ENCODE measurements at places on chromosomes 13 and 19.

DNA sequence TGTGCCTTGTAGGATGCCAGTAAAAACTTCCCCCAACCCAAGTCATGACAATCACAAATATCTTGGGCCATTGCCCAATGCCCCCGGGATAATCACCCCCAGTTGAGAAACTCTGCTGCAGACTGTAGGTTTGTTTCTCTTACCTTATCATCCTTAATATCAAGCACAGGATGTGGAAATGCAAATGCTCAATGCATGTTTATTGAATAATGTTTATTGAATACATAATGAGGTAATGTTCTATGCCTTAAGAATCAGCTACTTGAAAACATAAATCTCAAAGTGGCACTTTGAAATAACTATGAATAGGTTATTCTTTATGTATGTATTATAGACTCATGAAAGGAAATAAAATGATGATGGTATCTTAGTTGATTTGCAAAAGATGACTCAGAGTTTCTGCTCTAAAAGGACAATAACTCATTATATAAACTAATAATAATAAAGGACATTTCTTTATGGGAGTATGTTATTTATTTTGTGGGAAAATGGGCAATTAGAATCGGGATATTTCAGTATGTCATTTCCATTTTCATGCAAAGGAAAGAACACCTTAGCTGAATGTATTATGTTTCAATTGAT, 414.2 kb downstream of the EFNB2 start:
- DNase-seq, result no peak

DNA sequence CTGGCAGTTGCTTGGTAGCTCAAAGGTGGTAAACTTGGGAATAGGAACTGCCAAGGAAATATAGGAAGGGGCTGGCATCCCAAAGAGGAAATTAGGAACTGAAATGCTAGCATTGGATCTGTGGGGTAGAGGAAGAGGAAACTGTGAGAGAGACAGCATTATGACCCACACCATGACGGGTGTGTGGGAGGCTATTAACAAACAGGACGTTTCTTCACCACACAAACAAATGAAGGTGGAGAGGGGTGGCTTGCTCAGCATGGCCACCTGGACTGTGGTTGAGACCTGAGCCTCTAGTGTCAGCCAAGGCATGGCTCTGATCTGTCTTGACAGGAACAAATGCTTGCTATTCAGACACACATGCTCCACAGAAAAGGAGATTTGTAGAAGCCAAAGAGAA, 178.2 kb downstream of the B3GLCT start:
- DNase-seq, result no peak

DNA sequence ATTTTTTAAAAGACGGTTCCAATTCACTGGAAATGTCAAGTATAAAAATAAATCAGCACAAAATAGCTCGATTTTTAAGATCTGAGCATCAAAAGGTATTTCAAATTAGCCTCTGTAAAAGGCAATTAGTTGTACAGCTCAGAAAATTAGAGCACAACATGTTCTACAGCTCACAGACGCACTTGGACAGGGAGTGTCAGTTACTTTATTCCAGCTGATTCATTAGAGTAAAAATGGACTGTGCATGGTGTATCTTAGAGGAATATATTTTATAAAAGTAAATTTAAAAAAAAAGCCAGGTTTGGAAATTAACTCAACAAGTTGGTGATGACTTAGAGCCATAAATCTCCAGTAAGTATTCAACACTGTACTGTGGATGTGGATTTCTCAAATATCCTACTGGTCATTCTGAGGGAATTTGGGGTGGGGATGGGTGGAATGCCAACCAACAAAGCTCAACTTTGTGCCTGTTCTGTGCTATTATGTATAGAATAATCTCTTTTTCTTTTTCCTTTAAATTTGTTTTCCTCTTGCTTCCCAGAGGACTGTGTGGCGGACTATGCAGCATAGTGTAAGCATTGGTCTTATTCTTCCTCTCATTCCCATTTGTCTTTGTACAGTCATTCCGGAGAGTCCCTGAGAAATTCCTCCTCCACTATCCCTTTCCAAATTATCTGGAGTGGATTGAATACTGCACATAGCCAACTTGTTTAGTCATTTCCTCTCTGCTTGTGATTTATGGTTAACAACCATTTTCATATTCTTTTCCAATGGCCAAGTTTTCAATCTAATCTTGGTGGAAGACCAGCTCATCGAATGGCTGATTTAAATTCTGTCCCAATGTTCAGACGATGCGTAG, 169.3 kb downstream of the DCT start:
- no peak for DNase-seq

- DNase-seq, result no peak
Measured at GRCh38 chr13:111636804-111637203, 316.4 kb downstream of the TEX29 start.

- no peak for DNase-seq
Measured at GRCh38 chr13:40406405-40407120, 259.9 kb downstream of the FOXO1 start.

- no peak for DNase-seq
Measured at GRCh38 chr13:41312176-41312500, 1.1 kb downstream of the NAA16 start.

- DNase-seq, result no peak
Measured at GRCh38 chr13:100361504-100361903, 227.1 kb downstream of the GGACT start.

- DNase-seq, result no peak
Measured at GRCh38 chr13:106369858-106370257, 165.6 kb downstream of the EFNB2 start.

GRCh38 chr19:5078182-5078581, 109.3 kb downstream of the KDM4B start:
- DNase-seq, result peak; percentile 74

- DNase-seq, result peak; percentile 90
Measured at GRCh38 chr19:29671393-29672160, 6.3 kb downstream of the PLEKHF1 start.

- DNase-seq, result no peak
Measured at GRCh38 chr13:109687559-109688448, 98.6 kb downstream of the IRS2 start.

DNA sequence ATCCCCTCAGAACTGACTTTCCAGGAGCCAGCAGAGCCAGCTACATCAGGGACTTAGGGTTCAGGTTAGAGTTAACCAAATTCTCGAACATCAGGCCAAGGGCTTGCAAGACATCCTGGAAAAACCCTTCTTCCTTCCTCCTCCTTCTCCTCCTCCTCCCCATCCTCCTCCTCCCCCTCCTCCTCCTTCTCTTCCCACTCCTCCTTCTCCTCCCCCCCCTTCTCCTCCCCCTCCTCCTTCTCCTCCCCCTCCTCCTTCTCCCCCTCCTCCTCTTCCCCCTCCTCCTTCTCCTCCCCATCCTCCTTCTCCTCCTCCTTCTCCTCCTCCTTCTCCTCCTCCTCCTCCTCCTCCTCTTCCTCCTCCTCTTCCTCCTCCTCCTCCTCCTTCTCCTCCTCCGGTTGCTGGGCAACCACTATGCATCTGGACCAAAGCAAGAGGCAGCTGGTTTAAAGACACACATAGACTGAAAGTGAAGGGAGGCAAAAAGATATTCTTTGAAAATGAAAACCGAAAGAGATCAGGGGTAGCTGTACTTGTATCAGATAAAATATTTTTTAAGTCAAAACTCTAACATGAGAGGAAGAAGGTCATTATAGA, 5.9 kb upstream of the CCL25 start:
- DNase-seq, result no peak

GRCh38 chr13:30998136-30999088, 66.0 kb downstream of the TEX26 start:
- no peak for DNase-seq

GRCh38 chr19:1429750-1430149, 8.4 kb upstream of the RPS15 start:
- no peak for DNase-seq

DNA sequence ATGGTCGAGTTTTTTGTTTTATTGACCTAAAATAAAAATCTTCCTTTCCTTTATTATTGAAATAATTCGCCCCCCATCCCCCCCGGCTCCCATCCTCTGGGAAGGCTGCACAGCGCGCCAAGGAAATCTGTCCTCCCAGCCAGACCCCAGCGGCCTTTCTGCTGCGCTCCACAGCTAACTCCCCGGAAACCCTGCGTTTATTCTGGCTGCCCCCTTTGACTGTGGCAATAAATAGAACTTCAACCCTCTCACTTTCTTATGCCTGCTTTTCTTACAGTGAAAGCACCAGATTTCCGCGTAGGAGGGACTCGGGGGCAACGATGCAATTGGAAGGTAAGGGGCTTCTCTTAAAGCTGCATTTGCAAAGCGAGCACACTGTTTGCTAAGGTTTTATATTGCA, 9.7 kb upstream of the C19orf12 start:
- no peak for DNase-seq

DNA sequence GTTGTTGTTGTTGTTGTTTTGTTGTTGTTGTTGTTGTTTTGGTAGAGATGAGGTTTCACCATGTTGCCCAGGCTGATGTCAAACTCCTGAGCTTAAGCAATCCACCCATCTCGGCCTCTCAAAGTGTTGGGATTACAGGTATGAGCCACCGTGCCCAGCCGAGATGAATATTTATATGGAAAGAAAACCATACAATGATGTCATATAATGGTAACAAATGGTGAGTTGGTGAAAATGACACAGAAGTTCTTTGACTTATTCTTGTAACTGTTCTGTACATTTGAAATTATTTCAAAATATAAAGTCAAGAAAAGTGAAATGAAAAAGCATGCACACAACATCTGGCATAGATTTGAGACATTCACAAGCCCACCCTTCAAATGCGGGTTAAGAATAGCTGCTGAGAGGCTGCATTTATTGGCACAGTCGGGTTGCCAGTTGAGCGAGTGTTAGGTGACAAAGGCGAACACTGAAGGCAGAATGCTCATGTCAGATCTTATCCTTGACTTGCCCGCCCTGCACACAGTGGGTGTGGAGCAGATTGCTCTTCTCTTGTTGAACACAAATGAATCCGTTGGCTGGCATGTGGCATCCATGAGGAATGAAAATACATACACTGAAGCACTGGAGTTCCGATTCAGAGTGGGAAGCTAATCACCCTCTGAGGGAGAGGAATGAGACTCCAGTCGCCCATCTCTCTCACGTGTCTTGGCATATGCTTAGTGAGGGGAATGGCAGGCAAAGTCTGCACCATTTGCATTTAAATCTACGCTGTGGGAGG, 15.8 kb upstream of the UBE2S start:
- DNase-seq, result no peak

DNA sequence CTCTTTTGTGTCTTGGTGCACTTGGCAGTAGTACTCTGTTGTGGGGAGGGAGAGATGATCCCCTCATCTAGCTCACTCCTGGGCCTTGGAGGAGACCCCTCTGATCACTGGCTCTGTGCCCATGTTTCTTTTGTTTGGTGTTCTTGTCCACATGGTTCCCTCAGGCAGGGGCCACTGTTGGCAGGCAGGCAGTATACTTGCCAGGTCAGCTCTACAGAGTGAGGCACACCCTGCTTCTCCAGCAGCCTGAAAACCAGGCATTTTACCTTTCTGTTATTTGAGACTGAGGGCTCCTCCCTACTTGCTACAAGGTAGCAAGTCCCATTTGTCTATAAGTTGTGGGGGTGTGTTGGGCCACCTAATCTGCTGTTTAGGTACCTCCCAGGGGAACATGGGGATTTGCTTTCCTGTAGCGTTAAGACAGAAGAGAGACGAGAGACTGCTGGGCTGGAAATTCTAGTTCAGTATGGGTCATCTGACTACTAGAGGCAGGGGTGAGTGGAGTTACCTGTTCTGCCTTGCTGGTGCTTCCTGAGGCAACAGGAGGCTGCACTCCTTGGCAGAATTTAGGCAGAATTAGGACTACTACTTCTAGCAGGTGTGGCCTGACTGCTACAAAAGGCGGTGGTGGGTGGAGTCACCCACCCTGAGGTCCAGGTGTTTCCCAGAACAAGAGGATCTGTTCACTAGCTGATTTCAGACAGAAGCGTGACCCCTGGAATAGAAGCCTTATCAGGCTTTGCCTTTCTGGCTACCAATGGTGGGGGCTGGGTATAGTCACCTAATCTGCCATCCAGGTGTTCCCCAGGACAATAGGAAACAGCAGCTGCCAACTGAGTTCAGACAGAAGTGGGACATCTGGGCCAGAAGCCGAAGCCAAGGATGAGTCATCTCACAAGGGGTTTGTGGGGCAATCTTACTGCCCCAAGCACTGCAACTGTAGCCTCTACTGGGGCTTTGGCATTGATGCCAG, 843.0 kb upstream of the ATXN8OS start:
- no peak for DNase-seq

DNA sequence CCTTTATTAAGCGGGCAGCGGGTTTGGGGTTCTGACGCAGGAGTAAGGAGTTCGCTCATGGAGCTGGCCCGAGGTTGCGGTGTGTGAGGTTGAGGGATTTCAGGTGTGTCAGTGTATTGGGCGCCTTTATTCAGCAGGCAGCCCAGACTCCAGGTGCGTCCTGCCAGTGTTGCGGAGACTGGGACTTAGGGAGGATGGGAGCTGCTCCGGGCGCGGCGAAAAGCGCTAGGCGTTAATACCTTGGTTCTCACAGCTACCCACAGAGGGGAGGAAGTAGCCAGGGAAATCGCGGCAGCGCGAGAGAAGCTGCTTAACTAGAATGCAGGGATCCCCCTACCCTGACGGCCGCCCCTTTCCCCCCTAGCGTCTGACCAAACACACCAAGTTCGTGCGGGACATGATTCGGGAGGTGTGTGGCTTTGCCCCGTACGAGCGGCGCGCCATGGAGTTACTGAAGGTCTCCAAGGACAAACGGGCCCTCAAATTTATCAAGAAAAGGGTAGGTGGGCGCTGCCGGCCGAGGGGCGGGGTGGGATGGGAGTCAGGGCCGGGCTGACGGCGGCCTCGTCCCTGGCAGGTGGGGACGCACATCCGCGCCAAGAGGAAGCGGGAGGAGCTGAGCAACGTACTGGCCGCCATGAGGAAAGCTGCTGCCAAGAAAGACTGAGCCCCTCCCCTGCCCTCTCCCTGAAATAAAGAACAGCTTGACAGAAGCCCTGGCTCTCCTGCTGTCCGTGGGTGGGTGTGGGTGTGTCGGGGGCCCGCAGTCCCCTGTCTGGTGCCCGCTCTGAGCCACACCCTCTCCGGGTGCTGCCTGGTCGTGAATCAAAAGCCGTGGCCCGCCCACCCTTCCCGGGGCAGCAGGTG, 1.1 kb downstream of the RPL36 start:
- DNase-seq, result no peak

DNA sequence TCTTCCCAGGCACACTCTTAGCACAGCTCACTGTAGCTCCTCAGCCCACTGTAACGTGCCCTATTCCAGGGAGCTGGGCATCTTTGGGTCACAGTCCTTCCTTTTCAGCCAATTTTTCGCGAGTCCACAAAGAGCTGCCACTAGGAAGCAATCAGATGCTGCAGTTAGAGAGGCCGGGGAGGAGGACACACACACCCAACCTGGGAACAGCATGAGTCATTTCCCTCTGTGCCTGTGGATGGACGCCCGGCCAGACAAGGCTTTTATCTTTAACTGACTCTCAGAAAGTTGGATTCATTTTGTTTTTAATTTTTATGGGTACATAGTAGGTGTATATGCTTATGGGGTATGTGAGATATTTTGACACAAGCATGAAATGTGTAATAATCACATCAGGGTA, 918.6 kb downstream of the UQCRFS1 start:
- no peak for DNase-seq
